ENCODE measurements at places on chromosomes 4 and X.

DNA sequence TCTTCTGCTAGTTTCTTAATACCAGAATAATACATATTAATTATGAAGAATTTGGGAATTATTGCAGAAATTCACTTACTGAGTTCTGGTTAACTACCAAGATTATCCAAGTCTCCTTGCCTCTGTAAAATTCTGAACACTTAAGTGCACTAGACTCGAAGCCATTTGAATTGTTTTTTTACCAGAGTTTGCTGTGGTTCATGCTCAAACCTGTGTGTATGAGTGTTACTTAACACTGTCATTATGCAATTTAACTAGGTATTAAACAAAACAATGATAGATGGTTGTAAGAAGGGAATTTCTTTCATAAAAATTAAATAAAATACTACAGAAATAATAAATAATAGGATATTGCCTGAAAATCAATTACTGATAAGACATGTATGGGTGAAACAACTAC, 145.6 kb upstream of the FAT4 start:
- H3K36me3 ChIP-seq: no peaks in the 10 kb centered on the region
- no peak for DNase-seq
- no peak overlapping the region for H3K4me3 ChIP-seq
- H3K27ac ChIP-seq: no peak overlapping the region
- H3K27me3 ChIP-seq: no peaks in the 10 kb centered on the region
- H3K4me1 ChIP-seq: no peaks in the 10 kb centered on the region

DNA sequence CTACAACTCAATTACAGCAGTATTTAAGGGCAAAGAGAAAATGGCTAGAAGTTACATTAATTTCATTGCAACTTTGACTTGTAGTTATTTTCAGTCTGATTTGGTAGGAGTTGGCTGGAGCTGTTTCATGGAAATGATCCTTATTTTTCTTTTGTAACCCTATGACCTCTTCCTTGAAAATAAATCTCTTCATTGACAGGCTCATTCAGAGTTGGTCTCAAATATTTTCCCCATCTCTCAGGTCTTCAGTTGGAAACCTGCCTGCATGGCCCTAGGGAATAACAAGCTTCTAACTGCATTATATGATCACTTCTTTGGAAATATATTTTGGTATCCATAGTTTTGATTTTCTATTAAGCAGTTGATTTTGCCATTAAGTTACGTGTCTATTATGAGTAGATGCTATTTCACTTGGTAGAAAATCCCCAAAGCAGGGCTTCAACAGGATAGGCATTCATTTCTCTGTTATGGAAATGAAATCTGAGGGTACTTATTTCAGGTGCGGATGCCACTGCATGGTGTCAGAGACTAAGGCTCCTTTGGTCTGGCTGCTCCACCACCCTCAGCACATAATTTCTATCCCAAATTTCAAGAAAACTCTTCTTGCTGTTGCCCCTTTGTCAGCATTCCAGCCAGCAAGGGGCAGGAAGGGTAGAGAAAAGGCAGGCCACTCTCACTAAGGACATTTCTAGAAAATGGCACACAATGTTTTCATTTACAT, 502.5 kb downstream of the SPRY1 start:
- DNase-seq: no peak
- no peaks in the 10 kb centered on the region for H3K36me3 ChIP-seq
- H3K27me3 ChIP-seq: no peaks in the 10 kb centered on the region
- H3K4me3 ChIP-seq: no peak overlapping the region

- H3K4me3 ChIP-seq: no peak overlapping the region
- H3K27ac ChIP-seq: no peak overlapping the region
- no peaks in the 10 kb centered on the region for H3K4me1 ChIP-seq
- no peak for DNase-seq
- H3K27me3 ChIP-seq: no peaks in the 10 kb centered on the region
- H3K36me3 ChIP-seq: no peaks in the 10 kb centered on the region
These were observed 804.3 kb downstream of the FSTL5 start for GRCh38 chr4:161359491-161359890.

- H3K36me3 ChIP-seq: no peaks in the 10 kb centered on the region
- H3K27ac ChIP-seq: no peak within 1 kb of the TSS
- no peak for DNase-seq
- no peaks in the 10 kb centered on the region for H3K27me3 ChIP-seq
- H3K4me1 ChIP-seq: no peaks in the 10 kb centered on the region
These were observed at the start of gene RPS6KA6 for GRCh38 chrX:84187533-84188319. Gene RPS6KA6, minus strand, starts transcription at chrX:84188199. Its CDS starts 300 bp downstream, at chrX:84187899.

DNA sequence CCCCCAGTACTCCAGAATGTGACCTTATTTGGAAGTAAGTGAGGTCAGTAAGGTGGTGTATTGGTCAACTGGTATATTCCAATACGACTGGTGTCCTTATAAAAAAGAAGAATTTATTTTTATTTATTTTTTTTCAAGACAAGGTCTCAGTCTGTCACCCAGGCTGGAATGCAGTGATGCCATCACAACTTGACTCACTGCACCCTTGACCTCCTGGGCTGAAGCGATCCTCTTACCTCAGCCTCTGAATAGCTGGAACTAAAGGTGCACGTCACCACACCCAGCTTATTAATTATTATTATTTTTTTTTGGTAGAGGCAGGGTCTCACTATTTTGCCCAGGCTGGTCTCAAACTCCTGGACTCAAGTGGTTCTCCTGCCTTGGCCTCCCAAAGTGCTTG, 115.1 kb upstream of the PITX2 start:
- no peaks in the 10 kb centered on the region for H3K36me3 ChIP-seq
- no peaks in the 10 kb centered on the region for H3K27me3 ChIP-seq
- no peak overlapping the region for H3K4me3 ChIP-seq
- no peak overlapping the region for H3K27ac ChIP-seq
- DNase-seq: no peak

GRCh38 chr4:102868153-102868780, 525 bp upstream of the CISD2 start:
- no peaks in the 10 kb centered on the region for H3K27me3 ChIP-seq
- H3K4me1 ChIP-seq: peaks cover 26% of the 10 kb centered on the region
- H3K27ac ChIP-seq: peak overlapping the region; percentile 98
- no peaks in the 10 kb centered on the region for H3K36me3 ChIP-seq
- H3K4me3 ChIP-seq: peak overlapping the region; percentile 80
- DNase-seq: no peak

GRCh38 chr4:141306331-141306730, 85.6 kb downstream of the ZNF330 start:
- DNase-seq: no peak
- H3K27ac ChIP-seq: no peak overlapping the region
- no peaks in the 10 kb centered on the region for H3K4me1 ChIP-seq
- H3K4me3 ChIP-seq: no peak overlapping the region

GRCh38 chrX:130111220-130112154, 1.2 kb upstream of the ELF4 start:
- no peak for DNase-seq
- H3K4me1 ChIP-seq: peaks cover 13% of the 10 kb centered on the region
- H3K27me3 ChIP-seq: no peaks in the 10 kb centered on the region
- peak overlapping the region; percentile 16 for H3K27ac ChIP-seq

GRCh38 chrX:84168095-84168494, 19.9 kb downstream of the RPS6KA6 start:
- H3K27ac ChIP-seq: no peak overlapping the region
- H3K4me1 ChIP-seq: no peaks in the 10 kb centered on the region
- no peak for DNase-seq
- H3K4me3 ChIP-seq: no peak overlapping the region

GRCh38 chr4:143455211-143455610, 58.3 kb upstream of the SMARCA5 start:
- H3K27ac ChIP-seq: no peak overlapping the region
- no peaks in the 10 kb centered on the region for H3K27me3 ChIP-seq
- H3K36me3 ChIP-seq: no peaks in the 10 kb centered on the region
- DNase-seq: no peak
- H3K4me3 ChIP-seq: no peak overlapping the region

GRCh38 chr4:44438687-44439086, 9.9 kb downstream of the KCTD8 start:
- H3K36me3 ChIP-seq: no peaks in the 10 kb centered on the region
- no peak overlapping the region for H3K4me3 ChIP-seq
- H3K27ac ChIP-seq: no peak overlapping the region
- H3K4me1 ChIP-seq: no peaks in the 10 kb centered on the region
- no peak for DNase-seq
- H3K27me3 ChIP-seq: no peaks in the 10 kb centered on the region

DNA sequence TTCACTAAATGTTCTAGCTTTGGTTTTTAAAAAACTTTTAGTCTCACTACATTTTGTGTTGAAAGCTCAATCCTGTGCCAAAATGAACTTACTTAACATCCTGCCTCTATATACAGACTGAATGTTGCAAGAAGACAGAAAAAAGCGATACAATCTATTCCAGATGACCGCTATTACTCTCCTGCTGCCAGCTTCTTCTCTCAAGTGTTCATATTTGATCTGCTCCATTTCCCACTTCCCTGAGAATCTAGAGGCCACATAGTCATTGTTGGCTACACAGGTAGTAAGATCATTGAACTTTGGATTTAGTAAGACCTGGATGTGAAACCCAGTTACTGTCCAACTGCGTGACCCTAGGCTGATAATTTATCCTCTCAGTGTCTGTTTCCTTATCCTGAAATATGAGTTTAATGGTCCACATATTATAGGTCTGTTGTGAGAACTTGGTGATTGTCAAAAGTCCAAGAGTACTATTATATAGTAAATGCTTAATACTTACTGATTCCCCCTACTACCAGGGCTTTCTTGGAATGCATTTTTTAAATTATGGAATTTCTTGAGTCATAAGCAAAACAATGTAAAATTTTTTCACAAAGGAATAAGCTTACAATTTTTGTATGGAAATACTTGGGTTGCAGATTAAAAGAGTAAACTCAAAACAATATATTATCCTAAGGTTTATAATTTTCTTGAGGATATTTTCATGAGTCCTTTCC, 976.8 kb upstream of the ADGRL3 start:
- H3K27me3 ChIP-seq: no peaks in the 10 kb centered on the region
- H3K36me3 ChIP-seq: no peaks in the 10 kb centered on the region
- H3K4me1 ChIP-seq: no peaks in the 10 kb centered on the region
- H3K27ac ChIP-seq: no peak overlapping the region
- H3K4me3 ChIP-seq: no peak overlapping the region

- no peaks in the 10 kb centered on the region for H3K4me1 ChIP-seq
- no peaks in the 10 kb centered on the region for H3K27me3 ChIP-seq
- no peak for DNase-seq
- no peaks in the 10 kb centered on the region for H3K36me3 ChIP-seq
These were observed 44.5 kb downstream of the SLC2A9 start for GRCh38 chr4:9976781-9977180.

DNA sequence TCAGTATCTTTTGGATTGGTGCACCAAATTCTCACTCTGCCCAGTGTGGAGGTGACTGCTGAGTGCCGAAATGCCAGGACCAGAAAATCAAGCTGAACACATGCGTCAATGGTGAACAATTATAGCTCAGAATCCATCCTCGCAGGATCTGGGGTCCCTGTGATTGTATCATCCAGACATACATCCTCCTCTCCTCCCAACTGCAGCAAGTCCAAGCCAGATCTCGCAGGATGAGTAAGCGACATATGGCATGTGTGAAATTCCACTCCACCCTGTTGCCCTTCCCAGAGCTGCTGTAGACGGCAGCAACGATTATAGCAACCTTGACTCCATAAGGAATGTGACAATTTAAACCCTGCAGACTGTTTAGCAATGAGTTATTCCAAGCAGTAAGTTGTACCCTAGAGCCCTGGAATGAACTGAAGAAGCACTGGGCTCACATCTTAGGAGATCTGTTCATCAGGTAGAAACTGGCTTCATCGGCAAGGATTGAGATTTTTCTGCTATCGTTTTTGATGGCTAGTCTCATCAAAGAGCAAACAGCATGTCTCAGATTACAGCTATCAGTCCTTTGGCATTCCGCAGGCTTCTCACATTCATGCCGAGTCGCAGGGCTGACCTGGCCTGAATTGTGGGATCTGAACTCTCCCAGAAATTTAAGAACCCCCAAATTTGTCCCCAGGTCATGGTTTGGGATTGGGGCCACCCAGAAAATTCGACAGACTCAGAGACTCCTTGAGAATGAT, 35.5 kb upstream of the SORBS2 start:
- H3K36me3 ChIP-seq: no peaks in the 10 kb centered on the region
- H3K4me3 ChIP-seq: no peak overlapping the region
- no peaks in the 10 kb centered on the region for H3K4me1 ChIP-seq
- no peak overlapping the region for H3K27ac ChIP-seq

DNA sequence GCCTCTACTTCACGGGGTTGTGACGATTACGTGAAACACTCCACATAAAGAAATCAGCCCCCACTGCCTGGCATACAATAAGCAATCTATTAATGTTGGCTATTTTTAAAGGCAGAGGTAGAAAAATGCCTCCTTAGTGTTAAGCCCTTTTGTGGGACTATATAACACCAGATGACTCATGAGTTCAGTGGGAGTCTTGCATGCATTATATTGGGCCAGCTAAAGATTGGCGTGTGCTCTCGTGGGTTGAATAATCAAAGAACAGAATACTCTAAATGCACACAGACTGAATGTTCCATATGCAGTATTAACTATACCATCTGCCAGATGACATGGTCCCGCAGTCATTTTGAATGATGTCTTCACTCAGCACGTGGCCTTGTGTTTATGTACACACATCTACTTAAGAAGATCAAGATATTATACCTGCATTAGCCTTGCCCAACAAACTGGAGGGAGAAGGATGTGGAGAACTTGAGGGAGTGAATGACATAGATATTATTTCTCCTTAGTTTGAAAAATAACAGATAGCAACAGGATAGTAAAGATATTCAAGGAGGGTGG, 85.0 kb upstream of the MYOZ2 start:
- H3K4me3 ChIP-seq: no peak overlapping the region
- no peak for DNase-seq
- H3K36me3 ChIP-seq: no peaks in the 10 kb centered on the region
- H3K27ac ChIP-seq: no peak overlapping the region

DNA sequence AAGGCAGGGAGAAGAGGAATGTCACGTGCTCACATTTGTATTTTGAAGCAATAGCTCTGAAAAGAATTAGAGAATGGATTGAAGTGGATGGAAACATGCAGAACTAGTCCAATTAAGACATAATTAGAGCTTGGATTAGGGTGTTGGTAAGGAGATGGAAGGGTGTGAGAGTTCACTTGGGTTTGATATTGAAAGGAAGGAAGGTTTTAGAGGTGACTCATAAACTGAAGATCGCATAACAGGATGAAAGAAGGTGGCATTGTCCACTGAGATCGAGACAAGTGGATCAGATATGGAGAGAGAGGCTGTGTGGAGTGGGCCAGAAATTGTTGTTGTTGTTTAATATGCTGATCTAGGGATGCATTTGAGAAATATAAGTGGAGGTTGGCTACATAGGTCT, 244.0 kb upstream of the SMIM31 start:
- no peaks in the 10 kb centered on the region for H3K36me3 ChIP-seq
- no peaks in the 10 kb centered on the region for H3K27me3 ChIP-seq
- no peak for DNase-seq
- H3K4me1 ChIP-seq: no peaks in the 10 kb centered on the region
- no peak overlapping the region for H3K27ac ChIP-seq
- H3K4me3 ChIP-seq: no peak overlapping the region

- no peaks in the 10 kb centered on the region for H3K27me3 ChIP-seq
- no peak for DNase-seq
- H3K36me3 ChIP-seq: no peaks in the 10 kb centered on the region
- H3K4me3 ChIP-seq: no peak overlapping the region
- no peak overlapping the region for H3K27ac ChIP-seq
These were observed 33.6 kb upstream of the ZFP42 start for GRCh38 chr4:187961961-187962360.

GRCh38 chrX:56564921-56565840, 1.8 kb downstream of the UBQLN2 start:
- H3K36me3 ChIP-seq: no peaks in the 10 kb centered on the region
- peak overlapping the region; percentile 93 for H3K27ac ChIP-seq
- peak overlapping the region; percentile 86 for H3K4me3 ChIP-seq
- DNase-seq: no peak
- H3K4me1 ChIP-seq: peaks cover 7% of the 10 kb centered on the region
- H3K27me3 ChIP-seq: no peaks in the 10 kb centered on the region
